ENCODE measurements at places on chromosomes 1 and 21.
A peak's percentile ranks its signal among the peaks of the same experiment; 100 is the strongest.

DNA sequence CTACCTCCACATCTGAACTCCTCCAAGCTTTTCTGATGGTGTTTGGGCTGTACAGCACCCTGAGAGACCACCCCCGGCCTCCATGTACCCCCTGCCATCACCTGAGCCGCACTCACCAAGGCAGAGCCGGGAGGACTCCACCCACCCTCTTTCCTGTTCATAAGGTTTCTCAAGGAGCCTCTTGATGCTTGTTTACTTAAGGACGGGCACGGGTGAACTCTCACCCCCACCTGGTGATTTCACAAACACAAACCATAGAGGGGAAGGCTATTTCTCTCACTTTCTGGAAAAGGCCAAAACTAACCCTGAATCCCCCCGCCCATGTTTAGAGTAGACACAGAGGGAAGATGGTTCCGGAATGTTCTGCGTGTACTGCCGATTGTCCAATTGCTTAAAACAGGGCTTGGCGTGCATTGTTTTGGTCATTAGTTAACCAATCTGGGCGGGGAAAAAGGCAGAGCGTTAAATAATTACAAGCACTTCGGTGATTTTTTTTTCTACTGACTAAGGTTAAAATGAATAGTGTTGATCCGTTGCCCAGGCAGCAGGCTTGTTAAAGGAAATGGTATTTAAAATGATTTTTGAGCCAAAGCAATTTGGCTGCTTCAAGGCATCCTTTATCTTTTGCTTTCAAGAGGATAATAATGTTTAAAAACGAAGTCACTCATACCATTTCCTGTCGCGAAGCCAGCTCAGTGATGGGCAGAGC lies 279.8 kb upstream of the VAMP3 start:
- DNase-seq: peak; percentile 64

DNA sequence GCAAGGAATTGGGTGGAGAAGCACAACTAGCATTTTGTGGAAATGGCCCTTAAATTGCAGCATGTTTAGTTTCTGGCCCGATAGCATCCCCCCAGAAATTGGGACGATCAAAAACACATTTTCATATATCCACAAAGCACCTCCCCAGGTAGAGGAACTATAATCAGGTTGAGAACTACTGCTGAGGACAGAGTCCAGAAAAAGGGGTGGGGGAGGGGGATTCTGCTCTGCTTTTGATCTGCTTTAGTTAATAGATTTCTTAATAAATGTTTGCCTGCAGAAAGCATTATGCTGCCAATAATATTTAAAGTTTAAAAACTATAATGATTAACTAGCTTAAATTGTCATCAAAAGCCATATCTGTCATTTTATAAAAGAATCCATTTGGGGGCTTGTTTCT lies 14.4 kb upstream of the DYNLT5 start:
- DNase-seq: no peak

GRCh38 chr1:33460947-33461629 lies 11.4 kb upstream of the ZSCAN20 start:
- DNase-seq: no peak

DNA sequence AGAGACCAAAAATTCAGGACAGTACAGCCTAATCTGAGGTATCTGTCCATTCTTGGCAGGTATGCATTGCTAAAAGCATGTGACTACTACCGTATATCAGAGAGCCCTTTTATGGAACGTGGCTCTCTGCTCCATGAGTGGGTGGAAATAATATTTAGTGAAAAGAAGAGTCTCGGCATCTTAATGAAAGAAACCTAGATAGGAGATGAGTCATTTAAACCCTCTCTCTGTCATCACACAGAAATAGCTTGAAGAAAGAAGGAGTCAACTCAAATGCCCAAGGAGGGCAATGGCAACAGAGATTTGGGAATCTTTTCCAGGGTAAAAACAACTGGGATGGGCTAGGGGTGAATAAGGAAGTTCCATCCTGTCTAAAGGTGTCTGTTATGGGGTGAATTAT lies 528.2 kb downstream of the SMYD3 start:
- DNase-seq: no peak

DNA sequence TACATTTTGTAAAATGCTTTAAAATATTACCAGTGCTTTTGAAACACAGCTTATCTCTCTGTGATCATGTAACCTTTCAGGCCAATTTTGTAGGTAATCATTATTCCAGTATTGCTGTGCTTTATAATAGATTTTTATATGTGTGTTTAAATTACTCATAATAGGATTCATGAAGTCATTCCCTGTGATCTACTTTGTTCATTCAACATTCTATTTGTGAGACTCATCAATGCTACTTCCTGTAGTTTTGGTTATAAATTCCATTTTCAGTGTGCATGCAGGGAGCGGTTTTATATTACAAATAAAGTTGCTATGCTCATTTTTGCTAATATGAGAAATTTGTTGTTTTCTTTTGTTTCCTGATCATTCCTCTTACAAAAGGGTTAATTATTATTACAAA lies 4.1 kb upstream of the OR2M5 start:
- DNase-seq: no peak

DNA sequence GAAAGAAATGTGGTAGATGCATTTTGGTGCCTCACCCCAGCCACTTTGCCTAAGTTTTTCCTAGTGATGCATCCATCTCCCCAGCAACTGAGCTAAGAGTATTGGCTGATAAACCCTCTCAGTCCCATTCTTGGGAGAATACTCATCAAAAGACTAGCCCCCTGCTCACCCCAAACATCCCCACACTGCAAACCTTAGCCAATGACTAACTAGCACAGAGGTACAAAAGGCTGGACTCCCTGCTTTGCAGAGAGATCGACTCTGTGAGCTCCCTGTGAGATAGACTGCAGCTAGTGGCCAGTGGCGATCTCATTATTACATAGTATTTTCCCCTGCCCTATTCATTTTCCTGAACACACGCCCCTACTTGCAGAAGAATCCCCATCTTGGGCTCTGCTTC lies 155.3 kb downstream of the HHIPL2 start:
- no peak for DNase-seq

GRCh38 chr1:116738673-116739370 lies 15.4 kb upstream of the CD2 start:
- DNase-seq: no peak
